Endothelial cell of umbilical vein (primary cell): ENCODE measurements at places on chromosomes 11 and 22. TPM values are rescaled to one million over a fixed set of nuclear protein-coding genes. Genes with fewer than 3 reads are reported as not detected.

- no peak for DNase-seq
Observed at GRCh38 chr11:34514597-34514996, 1.0 kb upstream of the ELF5 start.

- DNase-seq, result no peak
Observed at GRCh38 chr11:78057462-78058055, 6.1 kb upstream of the THRSP start.

The CTSD gene
- total RNA-seq, result 197 and 215 TPM in 2 replicates

GRCh38 chr11:125441648-125442410, 54.2 kb downstream of the FEZ1 start:
- DNase-seq, result no peak
